Activated gamma-delta T cell (primary cell): ENCODE measurements at places on chromosomes 1 and 21.

DNA sequence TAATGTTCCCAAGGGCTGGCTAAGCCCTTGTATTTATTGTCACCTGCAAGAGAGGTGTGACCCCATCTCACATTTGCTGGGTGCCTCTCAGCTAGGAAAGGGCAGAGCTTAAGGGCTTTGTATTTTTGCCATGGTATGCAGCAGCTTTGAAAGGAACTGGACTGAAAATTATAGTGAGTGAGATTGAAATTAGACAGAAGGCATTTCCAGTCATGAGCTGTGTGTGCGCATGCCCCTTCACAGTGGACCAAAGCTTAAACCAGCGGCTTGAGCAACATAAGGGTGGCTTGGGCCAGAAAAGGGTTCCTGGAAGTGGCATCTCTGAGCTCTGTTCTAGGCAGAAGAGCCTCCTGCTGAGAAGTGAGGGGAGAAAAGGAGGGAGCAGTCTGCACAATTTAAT is 19.8 kb downstream of the MYOG start:
- no peak for DNase-seq

GRCh38 chr1:240092301-240093119 is 827 bp downstream of the FMN2 start:
- no peak for DNase-seq

DNA sequence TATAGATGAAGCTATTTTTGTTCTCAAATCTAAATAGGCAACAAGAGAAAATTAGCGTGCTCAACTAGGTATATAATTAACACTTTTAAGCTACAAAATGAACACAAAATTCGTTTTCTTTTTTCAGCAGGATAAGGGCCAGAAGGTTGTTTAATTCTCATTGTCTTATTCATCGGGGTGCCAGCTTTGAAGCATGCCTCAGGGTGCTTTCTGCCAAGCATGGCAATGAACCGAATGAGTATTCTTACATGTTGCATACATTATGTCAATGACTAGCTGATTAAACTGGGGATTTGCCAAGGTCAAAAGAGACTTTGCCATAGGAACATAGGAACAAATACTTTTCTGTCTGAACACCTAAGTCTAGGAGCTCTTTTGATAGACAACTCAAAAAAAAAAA is 102.0 kb upstream of the MAP1LC3C start:
- no peak for DNase-seq

DNA sequence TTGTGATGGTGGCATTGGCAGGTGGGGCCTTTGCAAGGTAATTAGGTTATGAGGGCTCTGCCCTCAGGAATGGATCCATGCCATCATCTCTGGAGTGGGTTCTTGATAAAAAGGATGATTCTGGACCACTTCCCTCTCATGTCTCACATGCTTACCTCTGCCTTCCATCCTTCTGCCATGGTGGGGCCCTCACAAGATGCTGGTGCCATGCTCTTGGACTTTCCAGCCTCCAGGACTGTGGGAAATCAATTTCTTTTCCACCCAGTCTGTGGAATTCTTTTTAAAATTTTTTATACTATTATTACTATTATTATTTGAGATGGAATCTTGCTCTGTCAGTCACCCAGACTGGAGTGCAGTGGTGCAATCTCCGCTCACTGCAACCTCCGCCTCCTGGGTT is 57.3 kb downstream of the ACBD3 start:
- DNase-seq: no peak

DNA sequence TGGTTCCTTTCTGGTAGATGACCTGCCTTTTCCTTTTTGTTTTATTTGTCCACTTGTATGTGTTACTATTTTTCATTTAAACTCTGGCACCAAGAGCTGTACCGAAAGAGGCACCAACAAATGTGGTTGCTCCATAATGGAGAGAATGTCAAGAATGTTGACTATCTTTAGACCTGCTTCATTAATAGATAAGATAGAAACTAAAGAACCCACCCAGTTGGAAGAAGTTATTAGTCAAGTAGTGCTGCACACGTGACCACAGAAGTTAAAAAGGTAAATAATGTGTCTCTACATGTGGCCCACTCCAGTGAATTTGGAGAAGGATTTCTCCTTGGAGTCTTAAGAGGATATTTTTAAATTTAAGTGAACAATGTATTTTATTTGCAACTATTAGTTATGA is 9.3 kb downstream of the ATP1A1 start:
- no peak for DNase-seq

DNA sequence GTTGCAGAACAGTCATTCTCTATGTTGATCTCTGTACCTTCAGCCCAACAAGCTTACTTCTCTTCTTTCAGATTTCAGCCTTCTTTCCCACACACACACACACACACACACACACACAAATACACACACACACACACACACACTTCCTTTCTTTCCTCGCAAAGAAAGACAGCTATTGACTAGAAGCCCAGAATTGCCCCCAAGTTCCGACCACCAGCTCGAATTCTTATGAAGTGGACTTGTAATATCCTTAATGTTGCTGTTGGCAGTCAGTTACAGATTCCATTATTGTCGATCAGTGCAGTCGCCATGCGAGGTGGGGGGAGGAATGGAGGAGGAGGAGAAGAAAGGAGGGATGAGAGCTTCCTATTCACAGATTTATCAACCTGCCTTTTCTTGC is 125.5 kb downstream of the CLEC20A start:
- DNase-seq: no peak

DNA sequence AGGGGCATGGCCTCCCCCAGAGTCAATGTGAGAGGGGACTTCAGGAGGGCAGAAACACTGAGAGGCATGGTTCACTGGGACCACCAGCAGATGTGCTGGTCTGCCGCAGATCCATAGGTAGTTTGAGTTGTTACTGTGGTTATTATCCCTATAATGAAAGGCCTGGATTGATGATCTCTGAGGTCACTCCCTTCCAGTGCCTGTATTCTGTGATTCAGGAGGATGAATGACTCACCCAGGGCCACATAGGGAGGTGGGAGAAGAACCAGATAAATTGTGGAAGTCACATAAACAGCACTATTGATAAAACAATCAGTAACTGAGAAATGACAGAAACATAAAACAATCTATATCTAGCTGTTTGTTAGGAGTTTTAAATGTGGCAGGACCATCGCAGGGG is 22.7 kb upstream of the ACTL8 start:
- DNase-seq: no peak

- no peak for DNase-seq
Observed at GRCh38 chr21:38376693-38377092, 119.9 kb downstream of the KCNJ15 start.

GRCh38 chr1:86704972-86705664 is 742 bp downstream of the SH3GLB1 start:
- DNase-seq: peak; percentile 43

DNA sequence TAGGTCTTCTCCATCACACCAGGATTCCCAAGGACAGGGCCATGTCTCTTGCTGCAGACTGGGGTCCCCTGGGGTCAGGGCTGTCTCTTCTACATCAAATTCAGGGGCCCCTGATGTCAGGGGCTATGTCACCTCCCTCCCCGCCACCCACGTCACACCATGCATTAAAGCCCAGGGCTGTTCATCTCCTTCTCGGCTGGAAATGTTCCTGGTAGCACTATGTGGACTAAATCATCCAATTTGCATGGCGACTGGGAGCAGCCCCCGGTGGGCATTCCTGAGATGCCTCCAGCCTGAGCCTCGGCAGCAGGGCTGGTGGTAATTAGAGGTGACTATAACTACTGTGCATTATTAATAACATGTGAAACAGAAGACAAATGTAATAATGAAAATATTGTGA is 151.7 kb upstream of the HMGB4 start:
- DNase-seq: no peak

GRCh38 chr1:229427572-229427971 is 6.3 kb downstream of the ACTA1 start:
- no peak for DNase-seq

- DNase-seq: no peak
Observed at GRCh38 chr1:29601021-29601420, 364.7 kb downstream of the PTPRU start.

DNA sequence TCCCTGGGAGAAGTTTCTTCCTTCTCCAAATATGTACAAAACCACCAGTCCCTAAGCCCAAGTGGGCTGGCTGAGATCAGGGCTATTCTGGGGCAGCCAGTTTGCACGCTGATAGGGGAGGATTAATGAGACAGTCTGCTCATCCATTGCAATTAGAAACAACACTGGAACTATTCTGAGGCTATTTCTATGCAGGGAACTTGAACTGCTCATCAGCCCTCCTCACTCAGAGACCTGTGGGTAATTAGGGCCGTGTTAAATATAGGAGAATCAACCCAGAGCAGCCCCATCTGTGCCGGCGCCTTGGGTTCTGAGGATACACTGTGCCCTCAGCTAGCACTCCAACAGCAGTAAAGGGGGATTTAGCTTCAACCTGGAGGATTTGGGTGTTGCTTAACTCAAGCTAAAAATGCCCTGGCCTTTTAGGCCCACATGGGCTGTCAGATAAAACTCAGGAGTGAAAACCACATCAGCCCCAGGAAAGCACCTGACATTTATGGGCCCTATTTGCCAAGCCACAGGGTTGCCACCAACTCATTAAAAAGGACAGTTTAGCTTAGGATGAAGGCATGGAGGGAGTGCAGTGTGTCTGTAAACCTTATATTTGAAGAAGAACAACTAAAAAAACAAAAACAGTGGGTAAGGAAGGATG is 53.9 kb downstream of the DUSP10 start:
- no peak for DNase-seq

DNA sequence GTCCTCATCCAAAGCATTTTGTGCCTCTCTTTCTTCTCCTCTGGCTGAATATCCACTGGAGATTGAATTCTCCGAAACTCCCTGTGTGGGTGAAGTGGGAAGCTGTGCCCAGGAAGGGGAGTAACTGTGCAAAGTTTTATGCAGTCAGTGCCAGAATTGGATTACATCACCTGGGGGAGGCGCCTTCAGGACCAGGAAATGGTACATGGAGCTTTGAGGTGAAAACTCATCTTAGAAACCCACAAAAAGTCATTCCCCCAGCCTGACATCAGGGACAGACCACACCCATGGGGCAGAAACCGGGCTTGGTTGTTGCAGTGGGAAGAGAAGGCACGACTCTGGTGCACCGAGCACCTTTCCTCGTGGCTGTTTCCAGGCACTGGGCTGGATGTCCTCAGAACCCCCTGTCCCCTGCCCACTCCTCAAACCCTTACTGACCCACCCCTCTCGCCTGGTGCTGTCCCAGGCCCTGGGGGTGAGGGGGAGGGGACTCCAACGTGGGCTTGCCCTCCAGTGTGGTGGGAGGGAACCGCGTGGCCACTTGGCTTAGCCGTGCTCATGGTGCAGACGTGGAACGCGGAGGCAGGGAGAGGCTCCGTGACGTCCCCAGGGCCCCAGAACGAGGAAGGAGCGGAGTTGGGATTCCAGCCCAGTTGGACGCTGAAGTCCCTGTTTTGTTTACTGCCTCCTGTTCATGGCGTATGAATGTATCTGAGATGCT is 15.7 kb downstream of the TFF3 start:
- DNase-seq: no peak

DNA sequence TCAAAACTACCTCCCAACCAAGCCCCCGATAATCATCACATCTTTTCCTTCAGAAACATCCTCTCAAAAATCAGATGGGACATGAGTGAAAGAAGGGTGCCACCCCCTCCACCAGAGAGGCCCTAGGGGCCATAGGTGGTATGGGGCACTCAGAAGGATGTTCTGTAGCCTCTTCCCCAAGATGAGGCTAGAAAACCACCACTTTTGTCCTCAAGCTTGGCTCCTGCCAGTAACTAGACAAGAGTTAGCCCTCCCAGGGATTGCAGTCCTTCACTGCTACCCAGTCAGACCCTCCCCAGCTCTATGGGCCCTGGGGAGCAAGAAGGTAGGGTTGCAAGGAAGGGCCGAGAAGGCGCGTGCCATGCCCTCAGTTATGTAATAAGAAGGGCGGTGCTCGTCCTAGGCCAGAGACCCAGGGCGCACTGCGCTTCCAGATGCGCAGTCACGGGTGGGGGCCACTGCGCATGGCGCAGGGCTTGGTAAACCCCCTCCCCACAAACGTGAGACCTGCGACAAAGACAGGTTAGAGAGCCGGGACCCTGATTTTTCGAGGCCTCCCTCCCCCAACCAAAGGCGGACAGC is 69.7 kb downstream of the CD46 start:
- DNase-seq: no peak
